ENCODE measurements at places on chromosomes 2 and 18.

- no peak for DNase-seq
Observed at GRCh38 chr18:12842459-12843380, 41.3 kb downstream of the PTPN2 start.

- no peak for DNase-seq
Observed at GRCh38 chr2:7845332-7845731, 836.5 kb upstream of the ID2 start.

GRCh38 chr2:239129147-239129920 is 271.5 kb downstream of the HDAC4 start:
- no peak for DNase-seq

DNA sequence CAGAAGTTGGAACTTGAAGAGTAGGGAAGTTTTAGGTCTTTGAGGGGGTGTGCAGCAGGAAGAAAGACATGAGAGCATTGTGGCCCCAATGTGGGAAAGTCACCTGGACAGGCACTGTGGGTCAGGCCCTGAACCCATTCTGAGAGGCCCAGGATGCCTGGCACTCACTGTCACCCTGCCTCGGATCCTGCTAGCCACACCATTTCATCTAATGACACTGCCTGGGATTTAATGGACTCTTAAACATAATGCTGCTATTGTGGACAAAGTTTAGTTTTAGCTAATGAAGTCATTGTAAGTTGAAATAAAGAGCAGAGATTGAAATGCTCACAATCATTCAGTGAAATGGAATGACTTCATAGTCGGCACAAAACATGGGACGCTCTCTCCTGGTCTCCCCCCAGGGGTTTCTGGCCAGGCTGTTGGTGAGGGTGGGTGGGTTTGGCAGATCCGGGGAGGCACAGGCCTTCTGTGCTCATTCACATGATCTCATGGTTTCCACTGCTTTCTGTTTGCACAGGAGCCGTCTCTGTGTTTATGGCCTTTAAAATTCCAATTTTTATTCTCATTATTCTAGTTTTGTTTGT is 141.8 kb upstream of the KLHL29 start:
- DNase-seq, result no peak

GRCh38 chr2:189982780-189983394 is 79.6 kb downstream of the MSTN start:
- peak; percentile 48 for DNase-seq

- no peak for DNase-seq
Observed at GRCh38 chr2:234708091-234708683, 211.3 kb upstream of the ARL4C start.

DNA sequence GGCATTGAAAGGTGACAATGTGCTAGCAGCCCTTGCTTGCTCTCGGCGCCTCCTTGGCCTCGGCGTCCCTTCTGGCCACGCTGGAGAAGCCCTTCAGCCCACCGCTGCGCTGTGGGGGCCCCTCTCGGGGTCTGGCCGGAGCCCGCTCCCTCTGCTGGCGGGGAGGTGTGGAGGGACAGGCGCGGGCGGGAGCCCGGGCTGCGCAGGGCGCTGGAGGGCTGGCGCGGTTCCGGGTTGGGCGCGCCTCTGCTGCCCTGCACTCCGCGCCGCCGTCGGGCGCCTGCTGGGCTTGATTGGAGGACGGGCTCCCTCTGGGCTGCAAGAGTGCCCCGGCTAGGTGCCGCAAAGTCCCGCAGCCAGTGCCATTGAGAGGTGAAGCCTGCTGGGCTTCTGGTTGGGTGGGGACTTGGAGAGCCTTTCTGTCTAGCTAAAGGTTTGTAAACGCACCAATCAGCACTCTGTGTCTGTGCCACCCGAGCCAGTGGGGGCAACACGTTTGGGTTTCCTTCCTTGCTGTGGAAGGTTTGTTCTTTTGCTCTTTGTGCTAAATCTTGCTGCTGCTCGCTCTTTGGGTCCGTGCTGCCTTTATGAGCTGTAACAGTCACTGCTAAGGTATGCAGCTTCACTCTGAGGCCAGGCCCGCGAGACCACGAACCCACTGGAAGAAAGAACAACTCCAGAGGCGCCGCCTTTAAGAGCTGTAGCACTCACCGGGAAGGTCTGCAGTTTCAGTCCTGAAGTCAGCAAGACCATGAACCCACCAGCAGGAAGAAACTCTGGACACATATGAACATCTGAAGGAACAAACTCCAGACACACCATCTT is 14.8 kb upstream of the IMP4 start:
- DNase-seq, result no peak

- peak; percentile 7 for DNase-seq
Observed at GRCh38 chr2:208013285-208014178, 11.8 kb downstream of the PLEKHM3 start.

DNA sequence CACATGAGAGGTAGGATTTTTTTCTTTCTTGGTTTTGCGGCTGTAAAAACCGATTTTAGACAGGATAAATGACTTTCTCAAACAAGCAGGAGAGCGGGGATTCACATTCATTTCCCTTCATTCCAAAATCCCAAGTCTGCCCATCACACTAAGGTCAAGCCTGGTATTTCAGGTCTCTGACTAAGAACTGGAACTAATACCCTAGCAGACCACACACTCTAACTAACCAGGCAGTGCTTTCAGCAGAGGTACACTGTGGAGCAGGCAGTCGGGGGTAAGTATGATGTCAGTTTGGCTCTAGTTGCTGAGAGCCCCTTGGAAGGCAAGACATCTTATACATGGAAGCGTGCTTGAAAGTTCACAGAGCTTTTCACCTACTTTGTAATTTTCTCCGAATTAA is 128.1 kb upstream of the LHCGR start:
- DNase-seq, result no peak

- DNase-seq, result no peak
Observed at GRCh38 chr2:106948540-106948939, 62.6 kb upstream of the ST6GAL2 start.

- DNase-seq, result no peak
Observed at GRCh38 chr2:83224591-83225200, 1234.4 kb downstream of the SUCLG1 start.

- DNase-seq, result no peak
Observed at GRCh38 chr18:78213361-78213994, 766.1 kb upstream of the SALL3 start.

- DNase-seq, result no peak
Observed at GRCh38 chr2:148540022-148540421, 104.5 kb upstream of the EPC2 start.

GRCh38 chr18:56390626-56391025 is 247.8 kb downstream of the TXNL1 start:
- DNase-seq, result no peak

DNA sequence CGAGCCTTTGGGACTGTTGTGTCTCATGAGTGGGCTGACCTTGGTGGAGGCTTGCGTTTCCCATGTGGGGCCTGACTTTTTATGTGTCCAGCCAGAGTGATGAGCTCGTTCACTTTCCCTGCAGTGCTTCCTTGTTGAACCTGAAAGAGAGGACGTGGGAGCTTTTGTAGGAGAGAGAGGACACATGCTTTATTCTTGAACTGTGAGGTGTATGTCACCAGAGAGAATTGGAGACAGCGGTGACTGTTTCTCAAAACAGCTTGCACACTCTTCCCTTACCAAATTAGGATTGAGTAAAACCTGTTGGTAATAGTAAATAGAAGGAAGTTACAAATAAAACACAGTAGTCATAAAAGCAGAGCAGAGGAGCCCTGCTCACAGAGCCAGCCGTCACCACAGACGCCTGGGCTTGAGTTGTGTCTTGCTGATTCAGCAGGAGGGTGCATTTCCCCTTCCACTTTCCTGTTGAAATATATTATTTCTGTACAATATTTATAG is 60.7 kb downstream of the INPP4A start:
- no peak for DNase-seq

DNA sequence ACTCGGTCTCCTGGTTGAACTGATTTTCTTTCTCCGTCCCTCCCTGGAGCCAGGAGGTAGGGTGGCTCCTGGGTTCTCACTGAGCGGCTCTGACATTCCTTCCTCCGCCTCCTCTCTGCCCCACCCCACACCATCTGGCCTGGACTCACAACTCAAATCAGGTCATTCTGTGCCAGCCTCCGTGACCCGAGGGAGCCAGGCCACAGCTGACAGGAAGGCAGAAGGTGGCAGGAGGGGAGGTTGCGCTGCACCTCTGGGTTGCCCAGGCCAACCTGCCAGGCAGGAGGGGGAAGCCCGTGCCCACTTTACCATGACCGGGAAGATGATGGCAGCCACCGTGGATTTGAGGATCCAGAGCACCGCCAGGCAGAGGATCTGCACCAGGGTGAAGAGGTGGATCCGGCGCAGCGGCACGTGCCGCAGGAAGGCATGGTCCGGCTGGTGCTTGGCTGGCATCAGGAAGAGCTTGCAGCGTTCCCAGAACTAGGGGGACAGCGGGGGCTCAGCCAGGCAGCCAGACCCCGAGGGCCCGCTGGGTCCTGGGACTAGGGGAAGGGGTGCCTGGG is 28.3 kb downstream of the MTHFD2 start:
- no peak for DNase-seq

DNA sequence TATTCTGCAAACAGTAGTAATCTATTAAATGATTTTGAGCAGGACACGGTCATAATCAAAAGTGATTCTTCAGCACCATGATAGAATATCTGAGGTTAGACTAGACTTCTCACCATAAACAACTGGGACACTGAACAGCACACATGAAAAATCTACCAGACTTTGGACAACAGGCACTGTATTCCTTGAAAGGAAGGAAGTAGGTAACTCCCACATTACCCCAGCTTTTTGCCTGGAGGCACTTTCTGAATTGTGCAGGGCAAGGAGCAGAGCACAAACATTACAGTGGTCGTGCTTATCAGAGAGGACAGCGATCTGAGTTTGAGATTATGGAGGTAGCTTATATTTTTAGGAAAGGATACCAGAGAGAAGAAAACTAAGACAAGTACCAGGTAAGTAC is 25.3 kb upstream of the IL1RL1 start:
- DNase-seq, result no peak

DNA sequence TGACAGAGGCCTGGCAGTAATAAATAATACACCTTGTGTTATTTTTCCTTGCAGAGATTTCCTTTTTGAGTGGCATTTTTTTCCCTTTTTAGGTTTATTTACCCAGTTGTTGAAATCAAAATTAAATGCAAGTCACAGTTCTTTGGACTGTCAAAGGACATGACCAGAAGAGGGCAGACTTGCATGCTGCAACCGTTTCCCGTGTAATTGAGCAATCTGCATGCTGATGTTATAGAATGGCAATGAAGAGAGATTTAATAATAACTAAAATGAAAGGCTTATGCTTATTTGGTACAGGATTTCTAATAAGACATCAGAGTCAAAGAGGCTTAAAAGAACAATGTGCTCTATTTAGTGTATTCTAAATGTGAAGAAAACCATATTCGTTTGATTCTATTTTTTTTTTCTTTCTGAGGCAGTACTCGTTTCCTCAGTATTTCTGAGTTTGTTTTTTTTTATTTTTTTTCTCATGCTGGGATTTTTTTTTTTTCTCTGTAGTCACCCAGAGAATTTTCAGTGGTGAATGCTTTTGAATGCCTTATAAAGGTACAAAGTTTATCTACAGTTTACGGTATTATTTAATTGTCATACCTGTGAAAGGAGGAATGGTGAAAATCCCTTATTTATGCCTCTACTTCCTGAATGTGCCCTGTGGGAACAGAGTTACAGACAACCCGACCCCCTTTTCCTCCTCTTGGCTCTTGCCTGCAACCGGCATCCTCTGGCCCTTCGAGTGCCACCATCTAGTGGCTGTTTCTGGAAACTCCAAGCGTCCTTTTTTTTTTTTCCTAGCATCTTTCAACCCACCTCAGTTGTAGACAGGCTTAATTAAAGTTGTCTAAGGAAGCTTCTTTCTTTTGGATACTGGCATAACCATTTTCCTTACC is 368.5 kb downstream of the LRRTM1 start:
- DNase-seq, result no peak

DNA sequence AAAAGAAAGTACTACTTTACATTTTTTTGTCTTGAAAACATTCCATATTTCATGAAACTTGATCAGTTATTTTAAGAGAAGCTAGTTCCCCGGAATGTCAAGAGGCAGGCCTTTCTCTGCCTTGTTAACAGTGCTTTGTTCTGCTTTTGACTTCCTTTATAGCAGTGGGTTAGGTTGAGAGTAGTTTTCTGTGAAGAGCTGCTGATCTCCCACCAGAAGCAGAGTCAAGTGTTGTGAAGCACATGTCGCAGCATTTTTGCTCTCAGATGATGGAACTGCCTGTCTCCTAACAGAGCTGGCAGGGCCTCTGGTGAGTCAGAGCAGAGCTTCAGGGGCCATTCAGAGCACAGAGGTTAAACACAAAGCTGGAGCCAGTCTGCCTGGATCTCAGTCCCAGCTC is 871.8 kb downstream of the SLC4A3 start:
- no peak for DNase-seq

- DNase-seq, result no peak
Observed at GRCh38 chr2:200700856-200701255, 110.9 kb upstream of the BZW1 start.

DNA sequence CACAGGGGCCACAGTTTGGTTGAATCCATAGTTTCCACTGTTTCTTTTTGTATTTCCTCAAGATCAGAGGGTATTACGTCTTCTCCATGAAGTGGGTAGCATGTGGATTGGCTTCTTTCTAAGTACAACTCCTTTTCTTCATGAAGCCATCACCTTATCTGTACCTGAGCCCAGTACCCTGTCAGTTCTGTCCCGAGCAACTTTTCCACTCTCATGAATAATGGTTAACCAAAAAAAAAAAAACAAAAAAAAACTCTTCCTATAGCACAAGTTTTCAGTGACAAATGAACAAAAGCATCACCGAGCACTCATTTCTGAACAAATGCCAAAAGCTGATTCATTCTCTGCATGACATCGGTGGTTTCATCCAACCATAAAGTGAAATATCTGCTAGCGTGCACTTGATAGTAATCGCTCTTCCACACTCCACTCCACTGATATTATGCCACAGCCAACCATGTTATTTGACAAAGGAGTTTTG is 53.0 kb upstream of the CCDC150 start:
- no peak for DNase-seq

- DNase-seq, result no peak
Observed at GRCh38 chr2:10031886-10032745, 11.2 kb upstream of the KLF11 start.

GRCh38 chr2:209696836-209697711 is 74.6 kb upstream of the UNC80 start:
- no peak for DNase-seq

- no peak for DNase-seq
Observed at GRCh38 chr2:11842336-11842735, 95.9 kb downstream of the LPIN1 start.

GRCh38 chr2:30636311-30636710 is 170.9 kb downstream of the CAPN13 start:
- DNase-seq, result no peak

DNA sequence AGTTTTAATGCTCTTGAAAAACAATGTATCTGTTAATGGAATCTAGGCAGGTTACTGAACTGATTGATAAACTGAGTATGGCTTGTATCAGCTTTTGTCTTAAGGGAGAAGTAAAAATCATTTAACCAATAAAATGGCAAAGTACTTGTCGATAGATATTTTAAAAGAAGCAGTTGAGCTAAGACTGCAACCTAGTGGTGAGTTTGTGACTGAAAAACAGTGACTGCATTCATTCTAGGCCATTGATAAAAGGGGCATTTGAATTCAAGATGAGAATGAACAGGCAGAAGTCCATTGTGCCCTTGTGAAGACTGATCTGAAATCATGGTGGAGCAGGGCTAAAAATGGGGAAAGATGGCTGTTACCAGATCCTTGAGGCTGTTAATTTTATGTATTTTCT is 59.4 kb upstream of the MSTN start:
- no peak for DNase-seq

GRCh38 chr2:1340141-1340512 is 73.1 kb upstream of the TPO start:
- DNase-seq, result no peak

GRCh38 chr2:137947728-137948336 is 16.4 kb upstream of the HNMT start:
- DNase-seq, result peak; percentile 28

GRCh38 chr18:11178951-11179549 is 29.7 kb upstream of the PIEZO2 start:
- DNase-seq, result no peak

Measured in hematopoietic multipotent progenitor cell treated with erythropoietin and hydrocortisone succinate and interleukin-3 and kit ligand, for 15 days (in vitro differentiated cells).